HFF-Myc (cell line): ENCODE measurements at places on chromosomes 1 and 21.

- no peak for DNase-seq
These were observed 93.4 kb downstream of the BCAR3 start for GRCh38 chr1:93588206-93588605.

DNA sequence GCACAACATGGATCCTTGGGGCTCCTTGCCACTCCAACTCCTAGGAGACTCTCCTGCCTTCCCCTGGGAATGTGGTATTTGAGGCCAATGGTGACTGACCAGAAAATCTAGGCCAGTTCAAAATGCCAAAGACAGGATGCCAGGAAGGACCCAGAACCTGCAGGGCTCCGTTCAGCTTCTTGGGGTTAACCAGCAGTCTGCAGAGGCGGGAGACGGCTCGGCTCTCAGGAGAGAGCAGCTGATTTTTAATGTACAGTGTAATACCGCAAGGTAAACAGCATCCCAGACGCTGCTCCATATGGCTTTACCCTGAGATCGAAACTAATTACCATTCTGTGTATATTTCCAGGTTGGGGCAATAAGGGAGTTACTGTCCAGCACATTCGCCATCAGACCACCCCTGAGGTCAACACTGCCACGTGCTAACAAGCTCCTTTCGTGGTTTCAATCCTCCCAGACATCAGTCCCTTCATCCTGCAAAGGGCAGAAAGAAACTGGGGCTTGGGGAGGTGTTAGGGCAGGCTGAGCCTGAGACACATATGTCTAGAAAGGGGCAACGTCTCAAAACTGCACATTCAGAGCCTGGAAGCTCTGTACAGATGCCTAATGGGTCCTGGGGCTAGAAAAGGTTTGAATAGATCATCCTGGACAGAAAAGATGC is 16.7 kb downstream of the ITPKB start:
- DNase-seq = no peak

GRCh38 chr1:87150143-87150542 is 178.5 kb upstream of the LMO4 start:
- no peak for DNase-seq

DNA sequence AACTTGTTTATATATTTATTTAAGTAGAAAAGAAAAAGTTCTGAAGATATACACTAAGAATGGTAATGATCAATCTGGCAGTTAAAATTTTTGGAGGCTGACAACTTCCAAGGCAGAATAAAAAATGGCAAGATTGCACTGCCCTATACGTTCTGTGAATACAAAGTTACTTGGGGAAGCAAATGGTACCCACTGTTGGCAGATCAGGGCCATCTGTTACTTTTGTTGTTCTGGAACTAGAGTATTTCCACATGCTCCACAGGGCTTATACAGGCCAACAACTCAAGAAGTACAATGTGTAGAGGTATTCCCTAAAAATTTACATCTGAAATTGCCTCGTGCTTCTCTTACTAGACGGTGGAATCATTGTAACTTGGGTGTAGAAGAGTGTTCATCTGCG is 53.2 kb downstream of the AHCTF1 start:
- no peak for DNase-seq

- DNase-seq = no peak
These were observed 18.9 kb downstream of the SFPQ start for GRCh38 chr1:35173909-35174540.
